ENCODE measurements at places on chromosomes 2 and 18. TPM values are rescaled to one million over a fixed set of nuclear protein-coding genes. Genes with fewer than 3 reads are reported as not detected.

GRCh38 chr2:54403512-54404238 is 52.5 kb upstream of the SPTBN1 start:
- no peak for DNase-seq

GRCh38 chr18:22838639-22839277 is 94.4 kb upstream of the RBBP8 start:
- DNase-seq: no peak

Gene MYL12B
- total RNA-seq: 378 TPM

Gene HMSD
- not detected for total RNA-seq

DNA sequence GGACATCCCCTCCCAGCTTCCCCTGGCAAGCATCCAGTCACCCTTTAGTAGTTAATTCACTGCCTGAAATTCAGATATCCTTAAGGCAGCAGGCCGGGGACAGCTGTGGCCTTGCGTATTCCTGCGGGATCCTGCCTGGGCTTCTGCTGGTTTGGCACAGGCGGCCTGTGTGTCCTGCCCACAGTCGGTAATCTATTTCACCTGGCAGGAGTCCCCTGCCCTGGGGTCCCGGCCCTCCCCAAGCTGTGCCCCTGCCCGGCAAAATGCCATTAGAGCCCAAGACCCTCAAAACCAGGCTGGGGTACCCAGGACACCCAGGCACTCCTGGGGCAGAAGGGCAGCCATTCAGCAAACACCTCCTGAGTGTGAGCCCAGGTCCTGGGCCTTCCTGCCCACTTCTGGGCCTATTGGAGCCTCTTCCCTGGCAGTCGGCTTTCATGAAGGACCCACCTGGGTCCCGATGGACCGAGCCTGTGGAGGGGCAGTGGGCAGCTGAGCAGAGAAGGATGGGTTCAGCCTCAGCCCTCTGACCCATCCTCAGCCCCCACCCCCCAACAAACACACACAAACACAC is 11.6 kb downstream of the CROCC2 start:
- no peak for DNase-seq

GRCh38 chr2:38444247-38444646 is 67.2 kb upstream of the ATL2 start:
- peak; percentile 44 for DNase-seq

All from LHCN-M2 (cell line).